Melanocyte of skin (primary cell): ENCODE measurements at places on chromosomes 1 and 21. TPM values are rescaled to one million over a fixed set of nuclear protein-coding genes. Genes with fewer than 3 reads are reported as not detected.

Gene SLFNL1
- 0.34 and 0.36 TPM in 2 replicates for total RNA-seq

Gene ZNF644
- 62.3 and 101 TPM in 2 replicates for total RNA-seq

Gene C1orf21
- 26.0 and 30.5 TPM in 2 replicates for total RNA-seq

Gene AMPD1
- not detected in 2 replicates for total RNA-seq

Gene STYXL2
- under 0.01 TPM in 1 of 2 replicates, not detected in the other for total RNA-seq

Gene ICOSLG
- total RNA-seq, result not detected in 2 replicates

Gene TFF2
- not detected in 2 replicates for total RNA-seq
